NCI-H2081 (cell line): ENCODE measurements at places on chromosomes 12 and 14.

GRCh38 chr14:95341564-95341963, 21.9 kb upstream of the CLMN start:
- no peak for DNase-seq

DNA sequence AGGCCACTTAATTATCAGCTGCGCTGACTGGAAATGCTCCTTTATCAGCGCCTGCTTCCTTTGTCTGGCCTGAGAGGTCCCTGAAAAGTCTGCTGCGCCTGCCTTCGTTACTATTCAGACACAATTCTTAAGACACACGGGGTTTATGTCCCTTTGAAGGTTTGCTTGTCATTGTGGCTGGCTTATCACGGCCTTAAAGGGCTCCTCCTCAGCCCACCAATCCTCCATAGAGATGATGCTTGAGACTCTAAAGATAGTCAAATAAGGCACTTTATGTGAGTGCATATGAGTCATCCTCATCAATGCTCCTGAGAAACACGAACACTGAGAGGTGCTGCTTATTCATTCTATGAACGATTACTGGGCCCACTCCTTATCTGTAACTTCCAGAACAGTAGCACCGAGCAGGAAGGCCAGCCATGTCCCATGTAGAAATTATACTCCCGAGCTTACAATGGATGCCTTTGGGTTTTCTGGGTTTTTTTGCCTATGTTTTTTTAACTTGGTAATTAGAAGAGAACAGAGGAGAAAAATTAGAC, 1268.2 kb upstream of the TMEM132C start:
- DNase-seq, result no peak

DNA sequence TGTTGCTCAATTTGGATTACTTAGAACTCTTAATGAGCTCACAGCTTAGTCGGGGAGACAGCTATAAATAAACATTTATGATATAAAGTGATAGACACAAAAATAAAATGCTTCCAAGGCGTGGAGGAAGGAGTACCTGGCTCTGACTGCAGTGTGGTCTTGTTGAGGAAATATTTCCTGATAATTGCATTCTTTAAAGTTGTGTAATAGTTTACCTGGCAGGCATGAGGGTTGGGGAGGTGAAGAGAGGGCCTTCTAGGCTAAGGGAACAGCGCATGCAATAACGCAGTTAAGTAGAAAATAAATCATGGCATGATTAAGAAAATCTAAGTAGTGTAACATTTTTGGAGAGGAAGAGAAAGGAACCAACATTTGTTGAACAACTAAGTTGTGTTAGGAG, 260.5 kb upstream of the ATP2B1 start:
- no peak for DNase-seq

- DNase-seq, result no peak
Observed at GRCh38 chr12:42462486-42462885, 127.1 kb downstream of the PRICKLE1 start.

- no peak for DNase-seq
Observed at GRCh38 chr12:74985293-74985985, 224.2 kb downstream of the KCNC2 start.

DNA sequence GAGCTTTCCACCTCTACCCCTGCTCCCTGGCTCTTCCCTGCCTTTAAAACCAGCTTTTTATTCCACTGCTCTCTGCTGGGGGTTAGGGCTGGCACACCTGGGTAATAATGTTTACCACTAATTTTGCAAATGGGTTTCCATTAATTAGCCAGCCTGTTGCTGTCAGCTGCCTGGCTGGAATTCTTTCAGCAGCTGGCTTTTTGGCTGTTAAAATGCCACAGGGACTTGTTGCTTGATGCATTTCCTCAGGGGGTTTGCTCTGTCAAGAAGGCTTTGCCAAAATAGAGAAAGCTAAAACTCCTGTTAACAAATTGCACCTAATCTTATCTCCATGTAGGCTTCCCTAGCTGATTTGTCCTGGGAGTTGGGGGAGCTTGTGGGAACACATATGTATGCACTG, 51.8 kb upstream of the PSMC1 start:
- DNase-seq, result peak; percentile 76

DNA sequence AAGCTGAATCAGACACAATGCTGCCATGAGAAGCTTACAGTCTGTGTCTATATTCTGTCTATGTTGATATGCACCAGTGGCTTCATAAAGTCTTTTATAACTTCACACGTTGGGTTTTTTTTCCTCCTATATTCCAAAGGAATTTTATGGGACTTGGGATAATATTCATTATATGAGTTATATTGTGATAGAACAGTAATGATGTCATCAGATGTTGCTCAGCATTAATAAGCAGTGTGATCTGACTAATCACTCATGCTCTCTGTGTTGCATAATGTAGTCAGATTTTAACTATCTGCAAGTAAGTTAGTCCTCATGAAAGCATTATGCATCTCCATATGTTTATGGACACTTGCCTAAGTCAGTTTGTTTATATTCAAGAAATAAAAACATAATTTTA, 159.6 kb downstream of the PLCZ1 start:
- no peak for DNase-seq

DNA sequence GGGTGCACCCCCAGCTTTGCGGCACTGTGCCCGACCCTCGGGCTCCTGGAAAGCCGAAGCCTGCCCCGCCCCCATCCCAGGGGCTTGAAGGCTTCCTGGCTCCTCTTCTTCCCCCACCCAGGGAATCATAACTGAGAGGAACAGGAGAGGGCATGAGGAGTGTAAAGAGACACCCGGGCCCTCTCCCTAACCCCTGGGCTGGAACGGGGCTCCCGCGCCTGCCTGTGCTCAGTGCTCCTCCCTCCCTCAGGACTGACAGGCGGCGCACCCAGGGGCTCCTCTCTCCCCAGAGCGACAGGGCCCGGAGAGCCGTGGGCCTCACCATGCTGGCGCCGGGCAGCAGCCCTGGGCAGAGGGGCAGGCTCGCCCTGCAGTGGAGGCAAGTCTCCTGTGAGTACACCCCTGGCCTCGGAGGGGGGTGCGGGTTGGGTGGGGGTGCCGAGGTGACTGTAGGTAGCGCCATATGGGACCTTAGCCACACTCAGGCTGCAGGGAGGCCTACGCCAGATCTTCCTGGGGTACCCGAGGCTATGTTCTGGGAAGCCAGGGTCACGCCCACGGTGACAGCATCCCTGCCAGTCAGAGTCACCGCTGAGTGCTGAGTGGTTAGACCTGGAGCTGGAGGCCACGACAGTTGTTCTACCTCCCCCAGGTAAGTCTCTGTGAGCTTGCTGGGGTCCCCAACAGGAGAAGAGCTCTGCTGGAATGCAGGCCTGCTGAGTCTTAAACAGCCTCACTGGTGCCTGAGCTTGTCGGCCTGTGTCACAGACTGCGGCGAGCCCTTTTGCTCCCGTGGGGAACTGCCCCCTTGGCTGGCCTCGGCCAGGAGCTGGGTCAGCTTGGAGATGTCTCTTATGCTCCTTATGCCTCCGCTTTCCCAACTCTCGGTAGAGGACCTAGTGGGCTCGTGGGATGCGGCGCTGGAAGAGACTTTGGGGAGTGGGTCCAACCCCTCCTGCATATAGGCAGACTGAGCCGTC, 7.8 kb downstream of the LRTM2 start:
- DNase-seq, result no peak

DNA sequence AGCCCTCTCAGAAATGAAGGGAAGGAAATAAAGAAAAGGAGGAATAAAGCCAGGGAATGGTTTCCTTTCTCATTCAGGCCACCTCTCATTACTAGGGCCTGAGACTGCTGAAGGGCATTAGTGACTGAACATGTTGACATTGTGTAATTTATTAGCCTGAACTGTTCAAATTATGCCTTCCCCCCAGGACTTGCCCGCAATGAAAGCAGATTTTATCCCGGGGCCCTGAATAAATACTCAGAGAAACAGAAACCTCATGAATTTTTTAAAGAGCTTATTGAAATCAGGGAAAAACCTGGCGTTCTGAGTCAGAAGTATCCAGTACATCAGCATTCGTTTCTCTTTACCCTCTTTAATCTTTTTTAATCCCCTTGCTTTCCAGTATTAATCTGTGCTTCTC, 35.9 kb upstream of the WSCD2 start:
- no peak for DNase-seq

DNA sequence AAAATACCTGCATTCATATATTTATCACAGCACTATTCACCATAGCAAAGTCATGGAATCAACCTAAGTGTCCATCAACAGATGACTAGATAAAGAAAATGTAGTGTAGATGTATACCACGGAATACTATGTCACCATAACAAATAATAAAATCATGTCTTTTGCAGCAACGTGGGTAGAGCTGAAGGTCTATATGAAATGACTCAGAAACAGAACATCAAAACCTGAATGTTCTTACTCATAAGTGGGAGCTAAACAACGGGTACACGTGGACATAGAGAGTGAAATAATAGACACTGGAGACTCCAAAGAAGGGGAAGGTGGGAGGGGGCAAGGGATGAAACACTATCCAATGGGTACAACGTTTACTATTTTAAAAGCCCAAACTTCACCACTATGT, 37.9 kb downstream of the SLC38A1 start:
- no peak for DNase-seq

DNA sequence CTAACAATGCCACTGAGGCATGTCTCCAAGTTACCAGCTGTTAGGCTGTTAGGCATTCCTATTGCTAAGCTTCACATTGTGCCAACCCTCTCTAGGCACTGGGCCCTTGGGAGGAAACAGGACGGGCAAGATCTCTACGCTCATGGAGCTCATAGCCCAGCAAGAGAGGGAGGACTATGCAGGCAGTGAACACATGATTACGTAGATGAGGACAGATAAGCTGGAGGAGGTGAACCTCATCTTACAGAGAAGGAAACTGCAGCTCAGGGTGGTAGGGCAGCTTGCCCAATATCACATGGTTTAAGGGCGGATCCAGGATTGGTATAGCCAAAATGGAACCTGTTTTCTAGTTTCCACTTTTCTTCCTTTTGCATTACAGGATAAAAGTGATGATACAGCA, 7.8 kb downstream of the UBE3B start:
- no peak for DNase-seq

DNA sequence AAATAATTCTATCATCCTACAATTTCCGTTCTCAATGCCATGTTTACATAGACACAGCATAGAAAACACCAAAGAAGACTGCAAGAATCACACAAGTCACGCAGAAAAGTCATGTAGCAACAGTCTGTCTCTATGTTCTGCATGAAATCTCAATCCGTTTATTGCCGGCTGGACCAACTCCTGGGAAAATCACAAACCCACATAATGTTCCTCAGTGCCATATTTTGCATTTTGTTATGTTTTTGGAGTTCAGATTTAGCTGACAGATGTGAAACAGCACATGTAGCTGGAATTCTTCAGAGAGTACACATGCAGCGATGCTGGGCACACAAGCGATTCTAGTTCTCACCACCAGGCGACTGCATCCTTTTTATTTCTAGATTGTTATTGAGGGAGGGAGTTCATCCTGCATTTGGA, 193.1 kb downstream of the APAF1 start:
- DNase-seq, result no peak

DNA sequence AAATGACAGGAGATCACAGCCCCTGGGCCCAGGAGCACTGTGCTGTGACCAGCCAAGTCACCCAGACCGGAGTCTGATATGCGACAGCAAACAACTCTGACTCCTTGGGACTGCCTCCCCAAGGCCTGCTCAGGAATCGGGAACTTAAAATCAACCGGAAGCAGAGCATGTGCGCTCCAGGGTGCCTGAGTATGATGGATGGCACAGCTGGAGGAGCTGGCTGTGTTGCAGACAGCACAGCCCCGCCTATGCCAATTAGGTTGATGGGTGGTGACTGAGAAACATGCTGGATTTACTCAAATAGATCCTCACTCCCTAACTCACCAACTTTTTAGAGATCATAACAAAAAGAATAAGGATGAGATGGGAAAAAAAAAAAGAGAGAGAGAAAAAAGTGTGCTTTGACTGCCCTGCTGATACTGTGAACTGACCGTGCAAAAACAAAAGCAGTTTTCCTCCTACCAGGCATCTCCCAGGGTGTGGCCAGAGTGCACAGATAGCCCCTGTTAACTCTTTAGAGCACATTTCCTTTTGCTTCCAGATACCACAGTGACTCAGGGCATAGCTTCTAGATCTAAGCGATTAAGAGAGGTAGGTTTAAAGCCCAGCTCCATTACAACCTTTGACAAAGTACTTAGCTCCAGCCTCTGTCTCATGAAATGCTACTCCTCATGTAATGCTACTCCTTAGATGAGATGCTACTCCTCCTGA, 27.4 kb upstream of the STON2 start:
- no peak for DNase-seq

DNA sequence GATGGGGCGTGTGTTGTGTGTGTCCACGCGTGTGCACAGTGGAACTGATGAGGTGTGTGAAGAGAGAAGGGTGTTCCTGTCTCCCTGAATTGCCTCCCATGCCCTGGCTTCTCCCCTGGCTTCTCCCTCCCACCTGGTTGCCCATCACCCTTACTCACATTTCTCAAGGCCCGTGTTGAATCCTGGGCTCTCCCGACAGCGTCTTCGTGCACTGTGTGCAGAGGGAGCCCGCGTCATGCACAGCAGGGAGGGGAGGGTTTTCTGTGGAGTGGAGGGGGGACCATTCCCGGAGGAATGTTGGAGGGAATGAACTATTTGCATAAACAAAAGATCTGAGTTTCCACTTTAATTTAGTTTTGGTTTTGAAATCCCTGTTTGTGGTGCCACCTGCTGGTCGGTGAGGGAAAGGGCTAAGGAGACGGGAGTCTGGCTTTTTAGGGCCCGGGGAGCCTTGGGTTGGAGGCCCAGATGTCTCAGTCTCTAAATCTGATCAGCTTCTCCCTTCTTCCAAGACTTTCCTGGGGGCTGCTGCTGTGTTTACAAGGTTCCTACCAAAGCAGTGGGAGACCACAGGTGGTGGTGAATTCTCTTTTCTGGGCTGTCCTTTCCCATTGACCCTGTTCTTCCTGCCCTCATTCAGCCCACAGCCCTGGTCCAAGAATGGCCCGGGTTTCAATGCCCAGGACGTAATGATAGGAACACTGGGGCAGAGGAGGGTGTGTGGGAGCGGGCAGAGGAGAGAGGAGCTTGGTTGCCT, at the start of gene C1R:
Gene C1R (minus strand): TSS at position 217 of the 757 bp plus-strand sequence. CDS start 57 bp downstream, at position 160.
- peak; percentile 43 for DNase-seq

- DNase-seq, result no peak
Observed at GRCh38 chr14:65268594-65268993, 143.9 kb upstream of the FUT8 start.

DNA sequence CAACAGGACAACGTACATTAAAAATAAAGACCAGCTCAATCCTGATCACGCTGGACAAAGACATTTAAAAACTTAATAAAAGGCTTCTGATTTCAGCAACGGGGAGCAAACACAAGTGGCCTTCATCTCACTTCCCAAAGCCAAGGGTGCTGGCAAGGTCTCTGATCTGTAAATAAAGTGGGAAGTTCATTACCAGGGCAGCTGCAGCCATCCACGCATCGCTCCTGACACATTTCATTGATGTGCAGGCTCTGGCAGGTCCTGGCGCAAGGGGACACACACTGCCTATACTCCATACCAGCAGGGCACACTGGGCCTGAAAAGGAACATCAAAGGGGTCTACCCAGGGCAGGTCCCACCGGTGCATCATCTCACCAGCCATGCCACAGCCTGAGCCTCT, 51.0 kb downstream of the VWF start:
- no peak for DNase-seq

DNA sequence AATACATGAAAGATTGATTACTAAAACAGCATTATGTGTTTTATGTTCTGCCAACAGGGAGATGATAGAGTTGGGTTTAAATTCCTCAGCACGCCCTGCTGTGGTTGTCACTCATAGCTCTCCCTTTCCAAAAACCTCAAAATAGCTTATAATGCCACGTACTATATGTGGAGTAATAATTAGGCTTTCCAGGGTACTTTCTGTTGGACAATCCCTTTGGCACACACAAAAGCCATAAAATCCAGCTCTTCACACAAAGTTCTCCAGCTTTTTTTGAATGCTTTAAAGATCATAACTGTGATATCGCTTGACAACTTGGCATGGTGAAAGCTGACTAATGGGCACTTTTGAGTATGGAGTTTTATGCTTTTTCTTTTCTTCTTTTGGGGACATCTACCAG, 145.3 kb upstream of the DCN start:
- DNase-seq, result no peak
